ENCODE measurements at places on chromosomes 11 and 22. TPM values are rescaled to one million over a fixed set of nuclear protein-coding genes. Genes with fewer than 3 reads are reported as not detected.

OR51B4 gene
- polyA plus RNA-seq = not detected

FGF19 gene
- polyA plus RNA-seq = not detected

ALDH3B1 gene
- 5.0 TPM for polyA plus RNA-seq

RIMBP3B gene
- not detected for polyA plus RNA-seq

ARHGAP20 gene
- 0.60 TPM for polyA plus RNA-seq

Data from esophagus (tissue), 2 donors.